ENCODE measurements at places on chromosomes 11 and 22. TPM values are rescaled to one million over a fixed set of nuclear protein-coding genes. Genes with fewer than 3 reads are reported as not detected.

The BDNF gene
- not detected for total RNA-seq

The HEPHL1 gene
- not detected for total RNA-seq

The LARGE1 gene
- 0.17 TPM for total RNA-seq

The CPT1B gene
- 40.7 TPM for total RNA-seq

The MS4A4A gene
- total RNA-seq = not detected

The PLEKHB1 gene
- 7.3 TPM for total RNA-seq

The MUC5B gene
- not detected for total RNA-seq
